ENCODE measurements at places on chromosomes 3 and 15.

- no peak for DNase-seq
Measured at GRCh38 chr3:31392568-31392967, 140.2 kb upstream of the STT3B start.

DNA sequence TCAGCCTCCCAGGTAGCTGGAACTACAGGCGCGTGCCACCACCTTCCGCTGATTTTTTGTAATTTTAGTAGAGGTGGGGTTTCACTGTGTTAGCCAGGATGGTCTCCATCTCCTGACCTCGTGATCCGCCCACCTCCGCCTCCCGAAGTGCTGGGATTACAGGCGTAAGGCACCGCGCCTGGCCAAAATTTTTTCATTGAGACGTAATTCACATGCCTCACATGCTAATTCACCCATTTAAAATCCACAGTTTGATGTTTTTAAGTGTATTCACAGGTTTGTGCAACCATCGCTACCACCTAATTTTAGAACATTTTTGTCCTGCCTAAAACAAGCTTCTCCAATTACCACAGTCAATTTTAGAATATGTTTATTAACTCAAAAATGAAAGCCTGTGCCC is 37.1 kb downstream of the SELENOT start:
- no peak for DNase-seq

- no peak for DNase-seq
Measured at GRCh38 chr15:82774496-82774895, 31.4 kb downstream of the FSD2 start.

GRCh38 chr15:49748791-49749190 is 127.9 kb downstream of the DTWD1 start:
- no peak for DNase-seq

All from skeletal muscle cell (primary cell).